Putamen (tissue), 1 donor: ENCODE measurements at places on chromosomes 4 and X.

- no peak for DNase-seq
These were observed 49.5 kb upstream of the TMLHE start for GRCh38 chrX:155662282-155662681.

GRCh38 chr4:169229571-169230028, 41.2 kb downstream of the SH3RF1 start:
- peak; percentile 42 for DNase-seq

- DNase-seq = no peak
These were observed 48.0 kb upstream of the KLHL8 start for GRCh38 chr4:87268411-87268810.

DNA sequence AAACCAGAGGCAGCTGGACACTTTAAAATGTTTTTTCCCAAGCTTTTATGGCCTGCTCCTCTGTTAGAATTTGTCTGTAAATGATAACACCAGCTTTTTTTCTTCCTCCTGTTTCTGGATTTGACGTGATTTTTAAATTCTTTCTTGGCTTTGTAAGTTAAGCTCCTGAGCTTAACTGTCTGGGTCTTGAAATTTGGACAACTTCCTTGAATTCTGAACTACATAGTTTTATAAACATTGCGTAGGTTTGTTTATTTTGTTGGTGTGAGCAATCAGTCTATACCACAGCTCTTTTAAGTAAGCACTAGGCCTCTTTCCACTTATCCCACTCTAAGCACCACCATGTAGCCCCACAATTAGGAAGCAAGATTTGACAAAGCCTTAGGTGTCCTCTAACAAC, 144.4 kb upstream of the GUCY1A1 start:
- DNase-seq = no peak

- DNase-seq = no peak
These were observed 20.0 kb upstream of the KLHL34 start for GRCh38 chrX:21678048-21678612.

DNA sequence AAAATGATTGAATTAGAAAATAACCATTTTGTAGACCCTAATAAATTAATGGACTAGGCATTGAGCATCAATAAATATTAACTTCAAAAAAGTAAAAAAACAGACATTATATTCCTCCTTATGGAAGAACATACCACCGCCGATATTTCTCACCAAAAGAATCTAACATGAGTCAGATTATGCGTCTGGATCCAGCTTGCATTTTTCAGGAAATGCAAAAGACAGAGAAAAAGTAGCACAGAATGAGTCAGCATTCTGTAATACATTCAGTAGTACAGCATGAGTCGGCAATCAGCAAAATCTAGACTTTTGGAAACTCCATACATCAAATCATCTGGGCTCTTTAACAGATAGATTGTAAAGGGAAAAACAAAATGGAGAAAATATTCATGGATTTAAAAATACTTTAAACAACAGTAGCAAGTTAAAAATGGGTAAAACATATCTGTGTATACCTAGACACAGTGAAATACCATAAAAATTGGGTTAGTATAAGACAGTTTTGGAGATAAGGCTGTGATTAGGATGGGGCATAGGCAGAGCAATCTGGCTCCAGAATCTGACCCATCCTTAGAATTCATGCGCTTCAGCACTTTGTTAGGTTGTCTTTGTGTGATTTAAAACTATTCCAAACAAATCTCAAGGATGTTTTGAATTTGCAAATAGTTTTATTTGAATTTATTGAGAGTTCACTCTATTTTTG, 633.0 kb upstream of the FAM241A start:
- DNase-seq = peak; percentile 5
